Sigmoid colon (tissue), 7 donors: ENCODE measurements at places on chromosomes 16 and 17.
A peak's percentile ranks its signal among the peaks of the same experiment; 100 is the strongest.

- DNase-seq: no peak
Observed at GRCh38 chr17:18122990-18123753, 14.6 kb downstream of the MYO15A start.

DNA sequence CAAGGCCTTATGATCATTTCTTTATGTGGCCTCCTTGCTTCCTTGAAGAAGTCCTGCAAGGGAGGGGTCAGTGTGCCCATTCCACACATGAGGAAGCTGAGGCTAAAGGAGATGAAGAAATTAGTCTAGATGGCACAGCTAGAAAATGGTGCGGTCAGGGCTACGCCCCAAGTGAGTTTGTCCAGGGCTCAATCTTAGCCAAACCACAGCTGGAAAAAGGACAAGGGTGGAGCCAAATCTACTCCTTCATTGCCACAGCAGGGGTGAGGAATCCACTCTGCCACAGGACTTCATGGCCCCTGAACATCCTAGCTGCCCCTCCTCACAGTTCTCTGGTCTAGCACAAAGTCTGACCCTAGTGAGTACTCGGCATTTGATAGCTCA is 16.2 kb downstream of the BEAN1 start:
- DNase-seq: no peak

DNA sequence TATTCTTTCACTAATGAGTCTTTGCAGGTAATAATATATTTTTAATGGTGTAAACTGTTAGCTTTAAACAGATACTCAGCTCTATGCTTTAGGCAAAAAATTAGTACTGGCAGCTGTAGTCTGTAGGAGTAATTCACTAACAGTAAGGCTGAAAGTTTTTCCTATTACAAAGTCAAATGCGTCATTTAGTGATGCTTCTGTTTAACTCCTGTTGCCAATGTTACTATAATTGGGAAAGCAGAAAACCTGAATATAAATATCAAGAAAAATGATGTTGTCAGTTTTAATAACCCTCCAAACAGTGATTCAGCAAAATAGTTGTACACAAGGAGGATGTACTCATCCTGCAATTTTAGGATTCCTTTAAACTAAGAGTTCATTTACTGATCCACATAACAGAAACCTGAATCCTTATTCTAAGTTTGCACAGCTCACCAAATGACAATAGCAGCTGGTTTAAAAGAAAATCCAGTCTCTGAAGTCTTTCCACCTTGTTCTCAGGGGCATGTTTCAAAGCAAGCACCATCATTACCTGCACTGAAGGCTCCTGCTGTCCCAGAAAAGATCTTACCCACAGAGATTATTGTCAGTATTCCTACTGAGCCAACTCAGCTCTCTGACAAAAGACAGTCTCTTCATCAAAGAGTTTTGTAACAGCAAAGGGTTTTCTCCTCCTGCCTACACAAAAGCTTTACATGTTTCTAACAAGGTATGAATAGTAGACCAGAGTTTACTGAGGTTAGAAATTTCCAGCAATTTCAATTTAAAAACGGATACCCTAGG is 4.2 kb downstream of the CDR2 start:
- DNase-seq: no peak

GRCh38 chr16:46774743-46775177 is 26.6 kb upstream of the MYLK3 start:
- DNase-seq: no peak

GRCh38 chr16:82281544-82281943 is 111.5 kb upstream of the MPHOSPH6 start:
- DNase-seq: no peak

GRCh38 chr16:3004781-3005284 is 7.9 kb upstream of the CLDN9 start:
- no peak for DNase-seq

DNA sequence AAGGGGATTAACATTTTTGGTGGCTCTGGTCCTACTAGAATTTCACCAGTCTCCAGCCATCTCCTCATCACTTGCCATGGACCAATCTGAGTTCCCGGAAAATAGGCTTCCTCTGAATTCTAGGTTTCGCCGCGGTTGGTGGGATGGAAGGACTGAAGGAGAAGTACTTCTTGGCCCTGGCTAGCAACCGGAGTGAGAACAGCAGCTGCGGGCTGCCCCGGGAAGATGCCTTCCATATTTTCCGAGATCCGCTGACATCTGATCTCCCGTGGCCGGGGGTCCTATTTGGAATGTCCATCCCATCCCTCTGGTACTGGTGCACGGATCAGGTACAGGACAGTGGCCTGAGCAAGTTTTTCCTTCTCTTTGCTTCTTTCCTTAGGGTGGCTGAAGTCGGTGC is 45.0 kb downstream of the SLC5A11 start:
- peak; percentile 50 for DNase-seq

- peak; percentile 81 for DNase-seq
Observed at GRCh38 chr16:86490859-86491639, 19.3 kb upstream of the FOXF1 start.
